NCI-H2081 (cell line): ENCODE measurements at places on chromosomes 13 and 19.

DNA sequence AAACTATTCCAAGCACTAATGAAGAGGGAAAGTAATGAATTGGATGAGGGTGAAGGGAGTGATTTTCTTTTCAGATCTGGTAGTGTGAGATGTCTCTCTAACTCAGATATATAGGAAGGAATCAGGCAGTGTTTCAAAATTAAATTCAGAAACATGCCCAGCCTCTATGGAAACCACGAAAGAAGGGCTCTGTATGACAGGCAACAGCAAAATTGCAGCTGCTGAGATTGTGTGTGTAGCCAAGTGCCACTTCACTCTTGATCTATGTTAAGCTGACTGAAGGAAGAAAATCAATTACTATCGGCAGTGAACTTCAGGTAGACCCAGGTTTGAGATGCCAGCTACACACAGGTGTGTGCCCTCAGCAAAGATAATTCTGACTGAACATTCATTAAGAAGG is 387.4 kb downstream of the PCDH9 start:
- no peak for DNase-seq

- no peak for DNase-seq
These were observed 25.9 kb downstream of the IGFL2 start for GRCh38 chr19:46173886-46174480.

DNA sequence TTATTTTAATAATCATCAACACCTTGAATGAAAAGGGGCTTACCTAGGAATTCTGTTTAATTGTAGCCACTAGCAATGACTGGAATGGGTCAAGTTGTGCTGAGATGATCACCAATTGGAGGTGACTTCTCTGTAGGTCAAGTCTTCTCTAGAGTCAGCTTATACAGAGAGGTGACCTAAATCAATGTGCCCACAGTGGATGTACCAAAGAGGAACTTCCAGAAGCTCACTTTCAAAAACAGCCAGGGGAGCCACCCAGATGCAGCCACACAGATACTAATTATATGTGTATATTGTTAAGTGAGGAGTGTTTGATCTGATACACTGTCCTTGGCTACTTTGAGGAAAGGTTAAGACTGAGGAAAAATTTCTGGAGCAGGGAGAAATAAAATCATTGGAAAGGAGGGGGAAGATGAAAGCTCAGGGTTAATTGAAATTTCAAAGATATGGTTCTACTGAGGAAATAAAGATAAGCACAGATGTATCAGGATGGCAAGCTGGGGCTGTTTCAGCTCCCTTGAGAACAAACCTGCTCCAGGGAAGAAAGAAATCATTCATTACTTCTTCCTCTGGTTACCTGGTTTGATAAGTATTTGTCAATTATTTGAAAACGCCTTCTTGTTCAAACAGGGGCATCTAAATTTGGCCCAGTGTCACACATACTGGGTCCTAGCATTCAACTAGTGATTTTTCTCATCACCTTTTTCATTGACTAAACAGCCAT is 5.1 kb downstream of the GPR183 start:
- DNase-seq, result no peak

GRCh38 chr13:112346173-112346898 is 29.8 kb upstream of the SPACA7 start:
- peak; percentile 86 for DNase-seq

- DNase-seq, result no peak
These were observed 52.8 kb downstream of the TNFRSF19 start for GRCh38 chr13:23622985-23623384.

DNA sequence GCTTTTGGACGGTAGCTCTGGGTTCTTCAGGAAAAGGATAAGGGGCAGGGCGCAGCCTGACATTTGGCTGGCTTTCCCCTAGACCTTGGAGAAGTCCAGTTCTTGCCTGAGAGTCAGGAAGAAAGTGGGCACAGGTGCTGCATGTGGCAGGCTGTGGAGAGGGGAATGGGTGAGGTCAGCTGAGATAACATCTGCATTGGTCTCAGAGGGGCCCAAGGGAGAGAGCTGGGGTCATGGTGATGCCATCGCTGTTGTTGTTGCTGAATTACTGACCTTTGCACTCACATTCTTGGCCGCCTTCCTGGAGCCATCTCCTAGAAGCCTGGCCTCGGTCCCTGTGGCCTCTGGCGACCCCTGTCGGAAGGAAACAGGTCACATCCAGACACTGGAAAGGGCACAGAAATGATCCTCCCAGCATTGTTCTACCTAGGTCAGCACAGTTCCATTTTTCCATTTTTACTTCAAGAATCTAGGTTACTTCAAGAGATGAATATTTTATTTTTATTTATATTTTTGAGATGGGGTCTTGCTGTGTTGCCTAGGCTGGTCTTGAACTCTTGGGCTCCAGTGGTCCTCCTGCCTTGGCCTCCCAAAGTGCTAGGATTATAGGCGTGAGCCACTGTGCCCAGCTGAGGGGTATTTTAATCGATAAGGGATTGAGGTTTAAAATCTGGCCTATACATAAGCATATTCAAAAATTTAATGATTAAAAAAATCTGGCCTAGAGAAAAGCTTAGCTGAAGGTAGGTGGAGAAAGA is 6.5 kb upstream of the LIPE start:
- DNase-seq, result no peak

GRCh38 chr19:54023191-54023590 is 31.8 kb downstream of the CACNG6 start:
- DNase-seq, result no peak

- no peak for DNase-seq
These were observed 489.2 kb upstream of the NBEA start for GRCh38 chr13:34452831-34453230.

DNA sequence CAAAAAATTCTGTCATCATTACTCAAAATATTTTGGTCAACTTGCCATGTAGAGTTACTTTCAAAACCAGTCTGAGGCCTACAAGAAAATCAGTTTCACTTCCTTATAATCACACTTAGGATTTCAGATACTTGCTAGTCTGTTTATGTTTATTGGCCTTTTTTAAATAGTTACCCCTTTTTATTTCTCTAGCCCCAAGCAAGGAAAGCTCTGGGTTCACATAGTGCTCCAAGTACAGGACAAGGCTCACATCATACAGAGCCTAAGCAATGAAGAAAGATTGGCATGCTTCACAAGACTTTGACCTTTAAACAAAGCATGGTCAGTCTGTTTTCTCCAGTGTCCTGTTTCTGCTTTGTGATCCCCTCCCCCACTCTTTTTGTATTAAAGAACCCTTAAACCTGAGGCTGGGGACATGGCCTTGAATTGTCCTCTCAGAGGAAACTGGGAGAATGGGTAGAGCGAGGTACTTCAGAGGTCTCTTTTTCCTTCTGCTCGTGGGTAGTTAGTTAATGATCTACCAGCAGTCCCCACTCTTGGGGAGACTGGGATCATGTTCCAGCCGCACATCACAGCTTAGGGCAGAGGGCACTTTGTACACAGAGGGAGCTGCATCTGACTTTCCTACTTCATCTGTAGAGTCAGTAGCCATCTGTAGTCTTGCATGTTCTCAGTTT is 30.7 kb downstream of the CEACAM1 start:
- DNase-seq, result no peak

GRCh38 chr13:35920816-35921215 is 210.4 kb downstream of the DCLK1 start:
- no peak for DNase-seq

DNA sequence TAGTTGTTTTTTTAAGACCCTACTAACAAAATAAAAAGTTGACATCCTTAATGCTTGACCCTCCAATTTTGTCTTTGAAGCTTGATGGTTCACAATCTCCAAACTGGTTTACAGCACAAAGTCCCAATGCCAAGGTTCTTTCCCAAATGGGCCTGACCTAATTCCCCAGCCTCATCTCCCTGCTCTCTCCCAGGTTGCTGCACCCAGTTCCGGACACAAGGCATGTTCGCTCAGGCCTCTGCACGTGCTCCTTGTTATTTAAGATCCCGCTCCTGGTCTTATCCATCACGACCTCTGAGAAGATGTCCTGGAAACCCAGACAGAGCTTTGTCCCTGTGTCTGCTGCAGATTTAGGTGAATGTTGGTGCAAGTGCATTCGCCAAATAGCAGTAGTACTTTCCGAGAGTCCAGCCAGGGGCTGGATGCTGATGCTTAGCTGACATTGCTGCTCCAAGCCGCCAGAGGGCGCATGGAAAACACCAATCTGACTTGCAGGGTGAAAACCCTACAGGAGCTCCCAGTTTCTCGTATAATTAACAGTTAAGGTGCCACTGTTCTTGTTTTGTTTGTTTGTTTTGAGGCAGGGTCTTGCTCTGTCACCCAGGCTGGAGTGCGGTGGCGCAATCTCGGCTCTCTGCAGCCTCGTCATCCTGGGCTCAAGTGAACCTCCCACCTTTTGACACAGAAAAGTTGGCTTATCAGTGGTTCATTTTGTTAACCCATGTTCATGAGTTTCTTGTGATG is 18.5 kb downstream of the LYPD3 start:
- DNase-seq, result peak; percentile 59

DNA sequence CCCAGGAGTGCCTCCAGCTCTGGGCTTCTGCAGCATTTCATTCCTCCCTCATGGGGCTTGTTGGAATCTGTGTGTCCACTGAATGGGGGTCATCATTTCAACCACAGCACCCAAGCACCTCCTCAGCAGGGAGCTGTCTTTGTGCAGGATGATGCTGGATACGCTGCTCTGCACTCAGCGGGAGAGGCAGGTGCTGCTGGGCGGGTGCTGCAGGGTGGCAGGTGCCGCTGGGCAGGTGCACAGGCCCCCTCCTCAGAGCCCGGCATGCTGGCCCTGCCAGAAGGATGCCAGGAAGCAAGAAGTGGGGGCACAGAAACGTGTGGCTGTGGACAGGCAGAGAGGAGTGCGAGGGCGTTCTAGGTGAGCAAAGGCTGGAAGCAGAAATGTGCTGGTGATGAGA is 121.8 kb upstream of the VSTM2B start:
- DNase-seq, result no peak
